Amniotic stem cell (primary cell): ENCODE measurements at places on chromosomes 6 and 20.

DNA sequence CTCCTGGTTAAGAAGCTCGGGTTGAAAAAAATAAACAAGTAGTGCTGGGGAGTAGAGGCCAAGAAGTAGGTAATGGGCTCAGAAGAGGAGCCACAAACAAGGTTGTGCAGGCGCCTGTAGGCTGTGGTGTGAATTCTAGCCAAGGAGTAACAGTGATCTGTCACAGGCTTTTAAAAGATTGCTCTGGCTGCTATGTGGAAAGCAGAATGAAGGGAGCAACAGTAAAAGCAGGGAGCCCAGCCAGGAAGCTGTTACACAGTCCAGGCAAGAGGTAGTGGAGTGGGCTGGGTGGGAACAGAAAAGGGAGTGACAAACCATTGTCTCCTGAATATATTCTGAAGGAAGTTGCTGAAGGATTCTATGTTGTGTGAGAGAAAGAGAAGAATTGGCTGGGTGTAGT, 2.0 kb downstream of the HFE start:
- DNase-seq: no peak

DNA sequence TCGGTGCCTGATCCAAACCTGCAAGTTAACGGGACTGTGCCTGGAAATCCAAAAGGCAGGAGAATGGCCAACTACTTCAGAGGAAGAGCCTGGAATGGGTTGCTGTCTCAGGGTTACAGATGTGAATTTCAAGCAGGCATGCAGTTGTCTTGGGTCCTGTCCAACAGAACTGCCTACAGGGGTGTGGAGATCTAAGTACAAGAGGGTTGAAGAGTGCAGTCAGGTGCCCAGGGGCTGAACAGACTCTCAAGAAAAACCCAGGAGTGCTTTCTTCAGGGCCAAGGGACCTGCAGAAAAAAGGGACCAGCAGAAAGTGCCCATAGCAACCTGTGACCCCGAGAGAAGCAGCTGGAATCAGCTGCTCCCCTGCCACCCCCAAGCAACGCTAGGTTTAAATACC, 71.0 kb downstream of the PREP start:
- no peak for DNase-seq

GRCh38 chr20:49964964-49965780, 17.6 kb upstream of the SNAI1 start:
- no peak for DNase-seq

- DNase-seq: no peak
Observed at GRCh38 chr20:10314198-10314597, 95.6 kb downstream of the SNAP25 start.

DNA sequence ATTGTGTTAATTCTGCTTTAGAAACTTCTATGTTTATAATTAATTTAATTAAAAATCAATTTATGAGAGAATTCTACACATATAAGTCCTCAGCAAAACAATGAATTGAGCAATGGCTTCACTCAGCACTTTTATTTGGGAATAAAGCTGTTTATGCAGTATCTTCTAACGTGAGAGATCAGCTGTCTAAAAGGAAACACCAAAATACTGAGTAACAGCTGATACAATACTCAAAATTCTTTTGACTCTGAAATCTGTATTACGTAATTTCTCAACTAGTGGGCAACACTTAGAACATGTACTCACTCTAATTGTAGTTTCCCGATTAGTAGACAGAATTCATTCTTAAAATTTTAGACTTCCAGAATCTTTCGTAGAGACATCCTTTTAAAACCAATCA, 49.8 kb downstream of the MAP3K7 start:
- DNase-seq: no peak

DNA sequence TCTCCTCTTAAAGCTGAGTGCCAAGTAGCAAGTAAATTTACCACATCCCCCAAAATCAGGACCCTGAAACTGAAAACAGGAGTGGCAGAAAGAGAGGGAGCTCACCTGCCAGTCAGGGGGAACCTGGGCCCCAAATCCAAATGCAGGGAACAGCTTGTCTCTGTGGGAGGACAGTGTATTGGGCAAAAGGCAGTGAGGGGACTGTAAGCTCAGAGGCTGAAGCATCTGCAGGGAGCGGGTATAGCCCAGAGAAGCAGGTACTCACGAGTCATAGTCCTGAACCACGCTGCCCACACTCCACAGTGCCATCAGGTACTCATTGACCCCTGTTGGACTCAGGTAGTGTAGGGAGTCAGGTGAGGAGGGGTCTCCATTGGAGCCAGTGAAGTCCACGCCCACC, 15.0 kb downstream of the SPAG4 start:
- DNase-seq: no peak

DNA sequence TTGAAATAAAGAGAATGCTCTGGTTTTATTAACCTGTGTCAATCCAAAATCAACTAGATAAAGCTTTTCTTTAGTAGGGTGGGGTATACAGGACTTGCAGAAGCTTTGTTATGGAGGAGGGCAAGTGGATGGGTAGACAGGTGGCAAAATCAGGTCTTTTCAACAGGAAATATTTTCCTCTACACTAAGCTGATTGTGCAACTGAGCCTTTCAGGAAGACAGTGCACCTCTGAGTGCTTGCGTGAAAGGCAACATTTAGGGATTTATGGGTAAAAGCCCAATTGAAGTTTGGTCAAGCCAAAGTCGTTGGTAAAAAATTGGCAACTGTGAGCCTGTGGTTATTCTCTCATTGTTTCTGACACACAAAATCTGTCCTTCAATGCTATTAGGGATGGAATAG, 23.8 kb upstream of the TUBB2A start:
- no peak for DNase-seq

DNA sequence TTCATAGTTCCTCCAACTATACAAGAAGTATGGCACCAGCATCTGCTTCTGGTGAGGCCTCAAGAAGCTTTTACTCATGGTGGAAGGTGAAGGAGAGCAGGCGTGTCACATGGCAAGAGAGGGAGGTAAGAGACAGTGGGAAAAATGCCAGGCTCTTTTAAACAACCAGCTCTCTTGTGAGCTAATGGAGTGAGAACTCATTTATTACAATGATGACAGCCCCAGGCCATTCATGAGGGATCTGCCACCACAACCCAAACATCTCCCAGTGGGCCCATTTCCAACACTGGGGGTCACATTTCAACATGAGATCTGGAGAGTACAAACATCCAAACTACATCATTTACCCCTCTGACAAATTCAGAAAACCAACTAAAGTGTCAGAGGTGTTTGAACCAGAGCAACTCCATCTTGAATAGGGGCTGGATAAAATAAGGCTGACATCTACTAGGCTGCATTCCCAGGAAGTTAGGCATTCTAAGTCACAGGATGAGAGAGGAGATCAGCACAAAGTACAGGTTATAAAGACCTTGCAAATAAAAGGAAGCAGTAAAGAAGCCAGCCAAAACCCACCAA, 2.2 kb upstream of the UBD start:
- no peak for DNase-seq

DNA sequence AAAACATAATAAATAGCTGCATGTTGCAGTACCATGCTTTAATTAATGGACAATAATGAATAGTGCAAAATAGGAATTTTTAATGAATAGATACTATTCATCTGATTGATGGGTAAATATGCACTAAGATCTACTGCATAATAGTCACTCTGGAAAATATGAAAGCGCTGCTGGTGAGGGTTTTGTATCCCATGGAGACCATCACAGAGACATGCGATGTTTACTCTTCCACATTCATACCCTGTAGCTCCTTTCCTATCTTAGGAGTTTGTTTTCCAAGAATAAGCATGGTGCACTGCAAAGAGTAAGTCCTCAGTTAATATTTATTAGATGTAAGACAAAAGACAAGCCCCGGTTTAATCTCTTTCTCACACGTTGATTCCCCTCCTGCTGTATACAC, 81.4 kb downstream of the NRSN1 start:
- DNase-seq: no peak

DNA sequence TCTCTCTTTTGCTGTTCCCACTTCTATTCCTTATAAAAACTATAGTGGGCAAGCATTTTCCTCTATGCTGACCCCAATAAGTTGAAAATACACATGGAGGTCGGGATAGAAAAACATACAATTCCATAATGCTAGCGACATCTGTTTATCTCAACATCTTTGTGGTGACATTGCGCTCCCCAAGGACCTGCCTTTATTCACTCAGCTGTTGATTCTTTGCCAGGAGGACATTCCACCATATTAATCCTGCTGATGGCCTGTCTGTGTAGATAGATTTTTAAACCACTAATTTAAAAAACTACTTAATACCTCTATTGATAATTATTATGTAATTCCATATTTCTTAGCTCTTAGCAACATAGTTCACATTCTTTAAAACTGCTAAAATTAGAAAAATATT, 555.3 kb upstream of the MAP3K7 start:
- no peak for DNase-seq

GRCh38 chr6:143696664-143697000, 18.9 kb downstream of the PHACTR2 start:
- no peak for DNase-seq

DNA sequence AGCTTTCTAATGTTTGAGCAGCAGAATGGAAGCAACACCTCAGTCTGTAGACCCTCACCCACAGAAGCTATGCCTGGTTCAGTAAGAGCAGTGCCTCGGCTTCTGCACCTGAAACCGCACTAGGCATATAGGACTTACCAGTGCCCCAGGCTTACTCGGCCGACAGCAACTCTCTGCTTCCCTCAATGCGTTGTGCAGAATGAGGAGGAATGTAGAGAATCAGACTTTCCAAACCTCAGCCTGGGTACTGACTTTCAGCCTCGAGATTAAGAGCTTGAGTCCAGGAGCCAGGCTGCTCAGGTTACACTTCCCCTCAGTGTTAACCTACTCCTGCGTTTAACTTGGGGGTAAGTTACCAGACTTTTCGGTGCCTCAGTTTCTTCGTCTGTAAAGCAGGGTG, 8.6 kb downstream of the EYA2 start:
- DNase-seq: no peak

DNA sequence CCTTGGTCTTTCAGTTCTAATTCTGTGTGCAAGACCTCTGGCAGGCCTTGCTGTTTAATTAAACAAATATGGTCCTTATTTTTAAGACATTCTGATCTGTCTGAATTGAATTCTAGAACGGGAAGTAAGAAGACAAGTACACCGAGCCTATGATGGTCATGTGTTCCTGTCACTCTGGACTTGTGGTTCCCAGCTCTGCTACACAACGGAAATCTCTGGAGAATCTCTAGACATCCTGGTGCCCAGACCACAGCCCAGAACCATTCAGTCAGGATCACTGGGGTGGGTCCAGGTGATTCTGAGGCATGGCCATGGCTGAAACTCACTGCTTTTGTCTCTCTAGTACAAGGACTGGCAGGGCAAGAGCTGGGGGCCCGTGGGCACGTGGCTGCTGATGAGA, 15.9 kb upstream of the KCNK16 start:
- DNase-seq: no peak

- DNase-seq: no peak
Observed at GRCh38 chr6:168047841-168048723, 30.9 kb downstream of the FRMD1 start.

DNA sequence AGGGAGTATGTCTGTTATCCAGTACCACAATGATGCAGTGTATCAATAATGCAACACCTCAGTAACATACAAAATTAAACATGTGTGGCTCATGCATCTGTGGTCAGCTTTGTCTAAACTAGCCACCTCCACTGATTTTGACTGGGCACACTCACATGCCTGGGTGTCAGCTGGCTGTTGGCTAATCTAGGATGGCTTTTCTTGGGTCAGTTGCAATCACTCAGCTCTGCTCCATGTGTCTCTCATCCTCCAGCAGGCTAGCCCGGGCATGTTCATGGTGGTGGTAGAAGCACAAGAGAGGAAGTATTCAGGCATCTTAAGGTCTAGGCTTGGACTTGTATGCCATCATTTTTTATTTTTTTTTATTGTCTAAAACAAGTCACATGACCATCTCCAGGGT, 59.3 kb upstream of the JAG1 start:
- no peak for DNase-seq
